WTC11 (cell line): ENCODE measurements at places on chromosomes 3 and 15. TPM values are rescaled to one million over a fixed set of nuclear protein-coding genes. Genes with fewer than 3 reads are reported as not detected.
A peak's percentile ranks its signal among the peaks of the same experiment; 100 is the strongest.

DNA sequence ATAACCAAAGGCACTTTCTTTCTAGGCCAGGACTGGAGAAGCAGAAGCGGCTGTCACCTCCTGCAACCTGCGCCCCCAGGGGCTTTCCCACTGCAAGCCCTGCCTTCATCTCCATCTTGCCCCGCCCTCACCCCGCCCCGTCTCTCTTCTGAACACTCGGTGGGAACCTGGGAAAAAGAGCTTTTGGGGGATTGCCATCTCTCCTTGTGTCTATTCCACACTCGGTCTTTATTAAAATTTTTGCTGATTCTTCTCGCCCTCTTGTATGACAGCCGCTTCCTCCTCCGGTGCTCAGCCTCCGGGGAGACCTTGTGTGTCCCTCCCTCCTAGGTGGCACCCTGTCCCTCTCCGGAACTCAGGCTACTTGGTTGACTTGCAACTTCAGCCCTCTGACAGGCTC, 41.9 kb upstream of the SPESP1 start:
- DNase-seq = peak; percentile 45
- H3K4me1 ChIP-seq = peaks cover 12% of the 10 kb centered on the region

DNA sequence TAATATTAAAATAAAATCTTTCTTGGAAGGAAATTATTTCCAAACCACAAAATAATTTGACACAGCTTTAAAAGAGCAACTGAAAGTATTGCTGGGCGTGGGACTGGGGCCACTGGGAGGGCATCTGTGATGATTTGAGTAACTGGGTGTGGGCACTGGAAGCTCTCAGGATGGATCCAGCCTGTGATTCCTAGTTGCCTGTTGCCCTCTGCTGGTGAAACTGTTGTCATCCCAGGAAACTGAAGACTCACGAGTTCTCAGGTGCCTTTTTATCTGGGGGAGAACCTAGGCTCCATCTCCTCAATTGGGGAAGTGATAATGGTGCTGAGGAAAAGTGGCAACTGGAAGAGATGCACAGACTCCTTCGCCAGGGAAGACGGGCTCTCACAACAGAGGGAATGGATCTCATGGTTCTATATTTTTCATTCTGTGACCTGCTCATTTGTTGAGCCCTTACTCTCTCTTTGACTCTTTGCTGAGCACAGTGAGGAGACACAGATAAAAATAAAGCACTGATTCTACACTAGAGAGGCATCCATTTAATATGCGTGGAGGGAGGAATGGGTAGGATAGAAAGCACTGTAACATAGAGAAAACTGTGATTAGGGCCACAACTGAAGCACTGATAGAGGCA, 61.6 kb downstream of the TPRG1 start:
- H3K36me3 ChIP-seq = no peaks in the 10 kb centered on the region
- no peak overlapping the region for H3K4me3 ChIP-seq
- H3K27ac ChIP-seq = no peak overlapping the region
- DNase-seq = peak; percentile 59
- H3K4me1 ChIP-seq = peaks cover 8% of the 10 kb centered on the region

GRCh38 chr3:46440531-46441294, 24.0 kb downstream of the LTF start:
- no peaks in the 10 kb centered on the region for H3K27me3 ChIP-seq
- no peak overlapping the region for H3K27ac ChIP-seq
- no peak overlapping the region for H3K4me3 ChIP-seq
- H3K4me1 ChIP-seq = peaks cover 13% of the 10 kb centered on the region
- no peaks in the 10 kb centered on the region for H3K36me3 ChIP-seq

DNA sequence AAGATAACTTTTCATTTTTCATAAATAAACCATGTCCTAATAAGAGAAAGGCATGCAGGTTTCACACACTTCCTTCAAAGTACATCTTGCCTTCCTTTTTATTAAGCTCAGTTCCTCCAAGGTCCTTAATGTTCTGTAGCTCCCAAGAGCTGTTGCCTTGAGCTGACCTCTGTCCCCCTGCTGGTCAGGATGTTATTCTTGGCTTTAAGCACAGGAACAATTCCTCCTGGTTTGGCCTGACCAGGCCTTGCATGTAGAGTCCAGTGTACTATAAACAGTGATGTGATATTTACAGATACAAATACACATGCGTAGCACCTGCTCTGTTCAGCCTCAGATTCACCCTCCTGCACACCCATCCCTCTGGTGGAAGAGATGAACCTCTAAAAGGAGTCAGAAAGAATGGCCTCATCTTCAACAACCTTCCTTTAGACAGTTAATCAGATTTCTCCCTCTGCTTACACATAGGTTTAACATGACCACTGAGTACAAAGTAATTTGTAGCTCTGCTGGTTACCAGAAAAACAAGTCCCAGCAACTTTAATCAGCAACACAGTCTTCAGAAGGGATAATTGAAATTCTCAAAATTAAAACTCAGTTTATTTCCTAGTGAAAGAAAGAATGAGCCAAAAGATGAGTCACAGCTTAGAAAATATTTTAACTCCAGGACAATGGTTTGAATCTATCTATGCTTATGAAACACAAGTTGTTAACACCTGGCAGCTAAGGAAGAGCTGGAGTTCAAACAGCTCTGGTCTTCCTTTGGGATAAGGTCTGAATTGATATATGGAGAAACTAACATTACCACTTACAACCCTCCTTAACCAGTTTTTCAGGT, 46.5 kb downstream of the PTPN9 start:
- H3K36me3 ChIP-seq = no peaks in the 10 kb centered on the region; the same call in 1 of the 2 replicates
- peak overlapping the region; percentile 84 for H3K27ac ChIP-seq
- DNase-seq = peak; percentile 33
- H3K4me3 ChIP-seq = no peak overlapping the region
- peaks cover 19% of the 10 kb centered on the region for H3K4me1 ChIP-seq

The MUSTN1 gene
- 2.7 to 4.2 TPM (median 3.3 TPM) in 3 replicates for total RNA-seq

DNA sequence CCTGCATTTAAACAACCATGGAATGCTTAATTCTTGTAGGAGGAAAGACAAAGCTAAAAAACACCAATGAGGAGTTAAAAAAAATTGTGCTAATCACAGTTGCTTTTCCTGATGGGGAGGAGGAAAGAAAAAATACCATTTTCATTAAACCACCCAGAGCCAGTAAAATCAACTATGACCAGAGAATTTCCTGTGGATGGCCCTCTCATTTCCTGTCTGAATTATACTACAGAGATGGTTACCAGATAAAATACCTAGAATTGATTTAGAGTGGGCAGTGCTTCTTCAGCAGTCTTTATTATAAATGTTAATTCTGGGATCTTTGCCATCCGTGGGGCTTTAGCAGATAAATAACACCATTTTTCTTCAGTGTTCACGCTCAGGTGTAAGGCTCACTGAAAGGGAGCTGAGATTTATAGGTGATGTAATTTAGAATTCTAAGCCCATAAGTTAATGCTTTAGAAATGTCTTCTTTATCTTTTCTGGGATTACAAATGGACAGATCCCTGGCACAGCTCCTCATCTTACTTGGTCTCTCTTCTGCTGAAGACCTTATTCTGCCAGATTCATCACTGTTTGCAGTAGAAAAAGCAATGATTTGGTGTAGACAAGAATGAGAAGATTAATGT, 37.9 kb downstream of the RETNLB start:
- DNase-seq = no peak
- H3K36me3 ChIP-seq = no peaks in the 10 kb centered on the region
- H3K27ac ChIP-seq = no peak overlapping the region
- H3K4me1 ChIP-seq = no peaks in the 10 kb centered on the region
- no peak overlapping the region for H3K4me3 ChIP-seq

The DUOXA2 gene
- 0.11 TPM in 1 of 3 replicates, not detected in the others for total RNA-seq

DNA sequence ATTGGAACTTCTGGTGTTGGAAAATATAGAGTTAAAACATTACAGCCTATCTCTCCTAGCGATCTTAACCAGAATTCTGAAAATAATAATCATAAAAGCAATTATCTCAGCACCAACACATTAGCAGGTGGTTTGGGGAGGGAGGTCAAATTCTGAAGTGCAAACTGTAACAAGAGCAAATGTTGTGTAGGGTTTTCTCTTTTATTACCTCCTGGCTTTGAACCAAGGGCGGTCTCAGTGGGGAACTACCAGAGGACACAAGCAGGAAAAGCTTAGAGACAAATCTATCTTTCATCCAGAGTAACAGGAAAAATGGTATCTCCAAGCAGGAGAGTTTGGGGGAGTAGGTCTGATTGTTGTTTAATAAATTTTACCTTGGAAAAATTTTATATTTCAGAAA, 5.5 kb upstream of the ARRDC4 start:
- H3K4me1 ChIP-seq = peaks cover 6% of the 10 kb centered on the region
- H3K27me3 ChIP-seq = peaks cover 5% of the 10 kb centered on the region
- H3K4me3 ChIP-seq = no peak overlapping the region
- no peaks in the 10 kb centered on the region for H3K36me3 ChIP-seq
- H3K27ac ChIP-seq = no peak overlapping the region

The PLA2G4D gene
- total RNA-seq = 0.07 to 0.24 TPM (median 0.09 TPM) in 3 replicates

The SH3GL3 gene
- total RNA-seq = 7.8 to 9.2 TPM (median 8.0 TPM) in 3 replicates

DNA sequence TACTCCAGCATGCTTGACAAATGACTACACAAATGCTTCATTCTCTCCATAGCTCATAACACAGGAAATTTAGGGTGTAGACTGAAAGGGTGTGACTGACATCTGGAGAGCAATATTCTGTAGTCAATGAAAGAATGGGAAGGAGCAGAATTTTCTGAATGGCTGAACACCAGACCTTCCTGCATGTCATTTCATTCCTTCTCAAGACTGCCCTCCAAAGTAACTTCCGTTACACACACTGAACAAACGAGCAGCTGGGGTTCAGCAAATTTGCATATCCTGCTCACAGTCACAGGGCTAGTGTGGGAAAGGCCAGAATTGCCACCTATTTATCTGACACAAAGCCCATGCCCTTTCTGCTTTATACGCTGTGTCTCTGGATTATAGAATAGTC, 325.0 kb upstream of the CFAP20DC start:
- no peak for DNase-seq
- no peaks in the 10 kb centered on the region; the same call in 1 of the 2 replicates for H3K27me3 ChIP-seq
- no peaks in the 10 kb centered on the region for H3K36me3 ChIP-seq
- no peak overlapping the region for H3K4me3 ChIP-seq

- no peaks in the 10 kb centered on the region for H3K27me3 ChIP-seq
- H3K36me3 ChIP-seq = no peaks in the 10 kb centered on the region
- no peak overlapping the region for H3K4me3 ChIP-seq
- H3K27ac ChIP-seq = no peak overlapping the region
Measured at GRCh38 chr15:73035221-73035620, 17.0 kb upstream of the NEO1 start.

The THRB gene
- total RNA-seq = 4.5 to 5.8 TPM (median 4.8 TPM) in 3 replicates

DNA sequence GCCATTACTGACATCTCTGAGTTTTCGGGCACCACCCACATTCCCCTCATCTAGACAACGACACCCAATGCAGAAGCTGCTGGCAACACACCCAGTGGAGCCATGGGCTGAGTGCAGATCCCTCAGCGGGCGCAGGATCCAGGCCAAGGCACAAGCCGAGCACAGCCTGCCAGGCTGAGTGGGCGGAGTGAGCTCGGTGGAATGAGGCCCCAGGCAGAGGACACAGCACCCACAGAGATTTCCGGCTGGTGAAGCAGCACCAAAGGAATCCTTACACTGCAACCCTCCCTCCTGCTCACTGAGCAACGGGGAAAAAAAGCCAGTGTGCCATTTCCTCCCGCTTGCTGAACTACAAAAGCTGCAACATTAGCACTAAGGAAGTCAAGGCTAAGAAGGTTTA, 34.3 kb downstream of the ZMAT3 start:
- H3K36me3 ChIP-seq = peaks cover 31% of the 10 kb centered on the region
- no peak for DNase-seq
- no peaks in the 10 kb centered on the region; the same call in 1 of the 2 replicates for H3K27me3 ChIP-seq

The CORO2B gene
- total RNA-seq = 3.5 to 4.9 TPM (median 3.6 TPM) in 3 replicates

DNA sequence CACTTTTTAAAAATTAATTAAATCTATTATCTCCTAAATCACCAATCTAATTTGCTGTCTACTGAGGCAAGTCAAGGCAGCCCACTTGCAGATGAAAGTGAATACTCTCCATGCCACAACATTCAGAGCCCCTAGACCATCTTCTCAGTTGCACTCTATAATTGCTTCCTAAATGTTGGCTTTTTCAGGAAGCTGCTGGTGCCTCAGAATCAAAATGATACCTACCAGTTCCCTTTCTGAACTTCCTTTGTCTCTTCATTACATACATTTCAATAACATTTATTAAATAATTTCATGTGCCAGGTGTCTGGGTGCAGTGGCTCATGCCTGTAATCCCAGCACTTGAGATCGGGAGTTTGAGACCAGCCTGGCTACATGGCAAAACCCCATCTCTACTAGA, 124.1 kb downstream of the SERPINI1 start:
- DNase-seq = no peak
- H3K4me1 ChIP-seq = peaks cover 16% of the 10 kb centered on the region
- no peaks in the 10 kb centered on the region for H3K27me3 ChIP-seq
- no peaks in the 10 kb centered on the region for H3K36me3 ChIP-seq

DNA sequence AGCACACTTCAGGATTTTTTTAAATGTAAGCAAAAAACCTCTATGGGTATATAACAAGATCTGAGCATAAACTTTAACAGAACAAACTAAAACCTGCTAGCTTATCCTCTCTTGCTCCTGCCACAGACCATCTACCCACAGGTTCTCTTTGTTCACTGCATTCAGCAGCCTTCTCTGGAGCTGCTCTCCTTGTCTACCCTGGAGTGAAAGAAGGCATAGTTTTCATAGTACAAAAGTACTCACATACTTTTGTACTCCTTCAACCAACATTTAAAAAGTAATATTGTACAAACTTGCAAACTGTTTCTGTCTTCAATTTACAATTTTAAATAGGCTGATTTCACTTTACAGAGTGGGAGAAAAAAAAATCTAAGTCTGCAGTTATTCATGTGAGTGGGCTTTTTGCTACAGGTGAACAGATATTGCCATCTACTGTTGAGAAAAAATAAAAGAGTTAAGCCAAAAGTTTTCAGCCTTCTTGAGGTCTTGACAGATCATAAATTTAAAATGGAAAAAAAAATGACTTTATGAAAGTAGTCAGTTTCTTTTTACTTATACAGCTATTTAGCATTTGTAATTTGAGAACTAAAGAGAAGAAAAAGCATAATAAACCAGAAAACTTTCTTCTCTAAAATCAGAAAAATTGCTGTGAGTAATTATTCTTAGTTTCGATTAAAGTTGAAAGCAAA, 20.4 kb downstream of the TERC start:
- H3K4me1 ChIP-seq = peaks cover 29% of the 10 kb centered on the region
- no peak for DNase-seq
- H3K4me3 ChIP-seq = no peak overlapping the region
- H3K27me3 ChIP-seq = no peaks in the 10 kb centered on the region
- no peaks in the 10 kb centered on the region for H3K36me3 ChIP-seq
